Tongue (tissue), 3 donors: ENCODE measurements at places on chromosomes 1 and 21. TPM values are rescaled to one million over a fixed set of nuclear protein-coding genes. Genes with fewer than 3 reads are reported as not detected.

The RHEX gene
- total RNA-seq, result 3.8 TPM

The HSD3B1 gene
- not detected for total RNA-seq

The PRELP gene
- total RNA-seq, result 4.4 TPM

The OR10Z1 gene
- total RNA-seq, result not detected

The ZNF593 gene
- total RNA-seq, result 15.8 TPM

The ADORA3 gene
- total RNA-seq, result not detected

The LRRC7 gene
- total RNA-seq, result 4.5 TPM

The ZMPSTE24 gene
- total RNA-seq, result 51.1 TPM

The CENPF gene
- 30.1 TPM for total RNA-seq

The SH2D1B gene
- 0.62 TPM for total RNA-seq

The TMOD4 gene
- total RNA-seq, result 28.3 TPM

The KRTAP13-2 gene
- not detected for total RNA-seq

The OPRD1 gene
- total RNA-seq, result 0.72 TPM

The HUNK gene
- 2.5 TPM for total RNA-seq

The ZSWIM5 gene
- total RNA-seq, result 1.4 TPM

The AADACL3 gene
- not detected for total RNA-seq

The CATSPERE gene
- total RNA-seq, result 3.4 TPM

The UTS2 gene
- not detected for total RNA-seq

The RXRG gene
- total RNA-seq, result 43.3 TPM

The SPRR2B gene
- total RNA-seq, result not detected

The CALML6 gene
- total RNA-seq, result 108 TPM

The GCSAML gene
- total RNA-seq, result 0.72 TPM

The FTCD gene
- 0.92 TPM for total RNA-seq

The PRPF38A gene
- total RNA-seq, result 24.8 TPM
